ENCODE measurements at places on chromosomes 7 and 10.
A peak's percentile ranks its signal among the peaks of the same experiment; 100 is the strongest.

DNA sequence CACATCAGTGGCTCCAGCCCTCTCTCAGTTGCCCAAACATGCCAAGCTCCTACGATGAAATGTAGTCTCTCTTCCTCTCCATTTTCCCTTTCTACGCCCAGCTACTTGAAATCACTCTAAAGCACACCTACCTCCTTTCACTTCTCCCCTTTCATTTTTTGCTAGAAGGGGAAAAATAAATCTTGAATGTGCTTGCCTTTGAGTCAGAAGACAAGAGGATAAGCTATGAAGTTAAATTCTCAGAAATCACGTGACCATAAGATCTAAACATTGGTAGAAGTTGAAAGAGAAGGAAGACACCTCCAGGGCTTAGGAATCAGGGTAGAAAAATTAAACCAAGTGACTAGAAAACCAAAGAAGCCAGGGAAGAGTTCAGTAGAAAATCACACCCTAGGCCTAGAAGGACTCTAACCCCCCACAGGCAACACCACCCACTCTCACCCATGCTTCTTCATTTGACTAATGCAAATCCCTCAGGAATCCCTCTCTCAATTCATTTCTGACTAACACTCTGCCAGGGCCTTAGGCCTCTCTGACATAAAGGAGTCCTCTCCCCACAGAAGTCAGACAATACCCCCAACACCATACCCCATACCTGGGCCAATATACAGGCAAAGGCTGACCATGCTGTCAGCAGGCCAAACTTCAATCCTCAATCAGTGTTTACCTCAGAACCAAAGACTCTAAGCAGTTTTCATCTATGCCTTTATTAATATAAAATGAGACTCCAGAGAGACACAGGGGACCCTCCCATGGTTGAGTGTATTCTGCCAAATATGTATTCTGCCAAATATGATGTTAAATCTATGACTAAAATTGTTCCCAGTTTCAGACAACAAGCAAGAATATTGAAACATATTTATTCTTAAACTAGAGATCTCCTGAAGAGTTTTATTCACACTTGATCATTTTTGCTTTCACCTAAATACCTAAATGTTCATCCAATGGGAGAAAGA is 84.8 kb downstream of the ELMO1 start:
- DNase-seq = no peak

DNA sequence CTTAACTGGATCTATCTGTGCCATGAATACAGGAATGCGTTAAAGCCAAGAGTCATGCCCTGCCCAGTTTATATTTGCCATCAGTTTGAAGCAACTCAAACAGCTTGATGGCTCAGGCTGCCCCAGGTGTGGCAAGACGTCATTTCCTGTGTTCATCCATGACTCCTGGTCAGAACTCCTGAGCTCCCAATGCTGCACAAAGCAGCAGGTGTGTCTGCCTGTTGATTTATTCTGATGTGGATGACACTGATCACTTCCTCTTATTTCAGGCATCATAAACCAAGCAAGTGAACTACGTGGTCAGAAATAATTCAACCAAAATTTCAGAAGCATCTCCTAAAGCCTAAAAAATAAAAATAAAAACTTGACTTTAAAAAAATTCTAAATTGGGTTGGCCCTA is 68.5 kb downstream of the EZH2 start:
- DNase-seq = no peak

DNA sequence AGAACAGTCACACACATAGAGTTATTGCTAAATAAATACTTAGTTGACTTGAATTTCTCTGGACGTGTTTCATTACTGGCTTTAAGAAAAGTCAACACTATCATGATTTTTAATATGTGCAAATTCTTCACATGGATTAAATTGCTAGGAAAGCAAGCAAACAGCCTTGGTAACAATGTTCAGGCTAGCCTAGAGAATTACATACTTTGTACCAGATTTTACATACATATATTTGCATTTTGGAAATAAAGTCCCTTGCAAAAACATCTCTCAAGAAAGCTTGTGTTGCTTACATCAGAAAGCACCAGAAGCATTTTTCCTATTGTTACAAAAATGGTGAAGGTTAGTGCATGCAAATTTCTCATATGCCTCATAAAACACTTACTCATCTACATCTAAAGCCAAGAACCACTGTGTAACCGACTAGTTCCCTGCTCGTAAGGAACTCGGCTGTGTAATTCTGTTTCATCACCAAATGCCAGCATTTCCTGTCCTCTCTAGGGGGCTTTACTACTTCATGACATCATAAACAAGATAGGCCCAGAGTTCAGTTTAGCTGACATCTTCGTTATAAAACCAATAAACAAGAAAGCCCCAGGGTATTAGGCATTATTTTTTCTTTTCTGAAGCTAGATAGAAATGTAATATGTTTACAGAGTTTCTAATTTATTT is 87.8 kb downstream of the CFAP58 start:
- no peak for DNase-seq

GRCh38 chr10:93259126-93259525 is 185.4 kb downstream of the CYP26A1 start:
- DNase-seq = no peak

DNA sequence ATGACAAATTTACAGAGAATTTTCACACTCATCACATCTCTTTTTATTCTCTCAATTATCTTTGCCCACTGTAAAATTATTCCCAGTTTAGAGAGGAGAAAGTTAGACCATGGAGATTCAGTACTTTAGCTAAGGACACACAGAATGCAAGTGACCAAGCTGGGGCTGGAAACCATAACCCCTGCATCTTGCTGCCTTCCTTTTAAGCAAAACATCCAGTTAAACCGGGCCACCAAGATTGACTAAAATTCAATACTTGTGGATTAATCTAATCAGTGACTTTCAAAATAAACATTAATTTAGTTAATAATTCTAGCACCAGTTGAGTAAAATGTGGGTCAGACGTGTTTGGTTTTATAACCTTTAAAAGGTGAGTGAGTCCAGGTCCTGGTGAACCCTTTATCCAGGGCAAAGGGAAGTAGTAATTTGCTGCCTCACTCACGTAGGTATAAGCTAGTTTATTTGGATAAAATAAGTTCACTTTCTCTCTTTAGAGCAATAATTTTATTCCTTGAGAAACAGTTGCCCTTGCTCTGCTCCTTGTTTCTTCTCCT is 1.9 kb upstream of the CYP2C8 start:
- DNase-seq = no peak

- DNase-seq = no peak
Measured at GRCh38 chr10:23499372-23500132, 60.7 kb downstream of the OTUD1 start.

DNA sequence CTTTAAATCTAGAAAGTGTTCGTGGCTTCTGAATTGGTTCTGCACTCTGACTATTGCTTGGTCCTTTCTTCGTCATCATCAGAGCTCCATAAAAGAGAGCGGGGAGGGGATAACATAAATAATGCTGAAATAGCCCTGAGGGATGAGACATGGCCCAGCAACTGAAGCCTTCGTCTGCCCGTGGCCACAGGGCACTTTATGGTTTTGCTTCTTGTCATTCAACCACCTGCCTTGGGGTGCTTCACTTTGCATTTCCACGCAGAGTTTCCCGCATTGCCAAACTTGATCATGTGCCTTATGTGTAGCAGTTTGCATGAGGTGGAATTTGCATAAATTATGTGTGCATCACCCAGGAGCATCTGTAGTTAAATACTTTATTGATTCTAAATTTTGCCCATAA is 15.9 kb downstream of the GSTO2 start:
- no peak for DNase-seq

- no peak for DNase-seq
Measured at GRCh38 chr10:93165367-93165766, 91.7 kb downstream of the CYP26A1 start.

DNA sequence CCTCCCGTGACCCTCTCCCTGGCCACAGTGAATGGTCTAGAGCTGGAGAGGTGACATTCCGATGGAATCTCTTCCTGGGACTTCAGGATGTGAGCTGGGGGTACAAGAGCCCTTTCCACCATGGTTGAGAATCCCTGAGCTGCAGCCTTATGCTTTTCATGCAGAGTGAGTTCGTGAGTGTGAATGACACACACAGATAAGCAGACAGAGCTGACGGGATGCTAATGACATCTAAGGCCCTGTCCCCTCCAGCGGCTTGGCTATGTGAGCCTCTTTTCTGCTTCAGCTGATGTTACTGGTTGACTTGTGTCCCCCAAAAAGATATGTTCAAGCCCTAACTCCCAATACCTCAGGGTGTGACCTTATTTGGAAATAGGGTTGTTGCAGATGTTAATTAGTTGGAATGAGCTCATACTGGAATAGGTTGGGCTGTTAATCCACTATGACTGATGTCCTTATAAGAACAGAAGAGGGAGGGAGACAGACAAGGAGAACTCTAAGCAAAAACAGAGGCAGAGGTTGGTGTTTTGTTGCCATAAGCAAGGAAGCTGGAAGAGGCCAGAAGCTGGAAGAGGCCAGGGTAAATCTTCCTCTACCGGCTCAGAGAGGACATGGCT is 111.1 kb upstream of the AFAP1L2 start:
- no peak for DNase-seq

DNA sequence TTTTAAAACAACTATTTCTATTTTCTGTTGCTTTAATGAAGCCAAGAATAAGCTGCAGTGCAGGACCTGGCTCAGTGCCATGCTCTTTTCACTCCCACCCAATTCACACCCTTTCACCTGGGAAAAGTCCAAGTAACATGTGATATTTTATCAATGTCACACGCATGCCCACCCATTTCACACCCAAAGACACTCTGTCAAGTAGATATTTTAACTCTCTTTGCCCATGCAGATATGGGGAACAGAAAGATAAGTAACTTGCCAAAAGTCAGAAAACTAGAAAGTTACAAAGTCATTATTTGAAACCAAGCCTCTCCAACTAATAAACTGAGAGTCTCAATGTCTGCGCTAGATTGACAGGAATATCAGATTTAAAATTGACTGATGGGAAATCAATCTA is 706.7 kb upstream of the PHF14 start:
- DNase-seq = peak; percentile 8

DNA sequence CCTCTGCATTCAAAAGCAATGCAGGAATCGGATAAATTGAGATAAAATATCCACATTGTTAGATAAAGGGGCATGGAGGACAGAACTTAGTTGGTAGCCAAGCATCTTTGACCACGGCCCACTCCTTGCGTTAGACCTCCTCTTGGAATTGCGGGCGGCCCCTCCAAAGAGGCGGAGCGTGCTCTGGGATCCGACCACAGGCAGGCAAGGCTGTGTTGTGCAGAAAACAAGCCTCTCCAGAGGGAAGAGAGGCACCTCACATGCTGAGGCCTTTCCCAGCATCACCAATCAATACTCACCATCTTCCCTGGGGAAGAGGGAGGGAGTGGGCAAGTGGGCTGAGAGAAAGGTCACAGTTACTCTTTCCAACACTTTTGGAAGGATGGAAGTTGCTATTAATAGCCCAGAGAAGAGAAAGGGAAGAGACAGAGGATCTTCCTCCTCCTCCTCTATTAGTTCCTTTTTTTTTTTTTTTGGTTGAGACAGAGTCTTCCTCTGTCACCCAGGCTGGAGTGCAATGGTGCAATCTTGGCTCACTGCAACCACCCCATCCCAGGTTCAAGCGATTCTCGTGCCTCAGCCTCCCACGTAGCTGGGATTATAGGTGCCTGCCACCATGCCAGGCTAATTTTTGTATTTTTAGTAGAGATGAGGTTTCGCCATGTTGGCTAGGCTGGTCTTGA is 49.7 kb upstream of the NRF1 start:
- no peak for DNase-seq

DNA sequence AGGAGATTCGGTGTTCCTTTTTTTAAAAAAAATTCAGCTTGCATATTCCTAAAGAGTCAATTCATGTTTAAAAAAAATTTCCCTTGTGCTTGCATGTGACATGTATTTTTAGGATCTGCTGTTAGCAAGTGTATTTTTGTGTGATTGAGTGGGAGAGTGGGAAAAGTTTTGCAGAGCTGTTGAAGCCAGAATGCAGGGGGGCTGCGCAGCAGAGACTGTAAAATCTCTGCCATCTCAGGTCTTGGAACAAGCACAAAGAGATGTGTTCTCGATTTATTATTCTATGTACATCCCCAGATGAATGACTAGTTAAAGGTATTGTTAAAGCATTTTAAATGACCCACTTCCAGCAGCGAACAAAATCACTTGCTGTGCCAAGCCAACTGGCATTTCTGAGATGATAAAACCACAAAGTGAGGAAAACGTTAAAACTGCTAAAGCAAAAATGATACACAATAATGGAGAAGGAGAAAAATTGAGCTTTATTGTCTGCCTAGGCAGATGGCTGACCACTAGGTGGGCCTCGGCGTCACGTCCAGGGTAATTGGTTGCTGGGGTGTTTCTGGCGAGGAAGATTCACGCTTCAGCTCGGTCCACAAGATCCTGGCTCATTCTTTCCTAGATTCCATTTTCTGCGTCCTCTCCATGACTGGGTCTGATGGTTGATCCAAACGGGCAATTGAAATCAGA is 67.0 kb upstream of the ATRNL1 start:
- DNase-seq = no peak

DNA sequence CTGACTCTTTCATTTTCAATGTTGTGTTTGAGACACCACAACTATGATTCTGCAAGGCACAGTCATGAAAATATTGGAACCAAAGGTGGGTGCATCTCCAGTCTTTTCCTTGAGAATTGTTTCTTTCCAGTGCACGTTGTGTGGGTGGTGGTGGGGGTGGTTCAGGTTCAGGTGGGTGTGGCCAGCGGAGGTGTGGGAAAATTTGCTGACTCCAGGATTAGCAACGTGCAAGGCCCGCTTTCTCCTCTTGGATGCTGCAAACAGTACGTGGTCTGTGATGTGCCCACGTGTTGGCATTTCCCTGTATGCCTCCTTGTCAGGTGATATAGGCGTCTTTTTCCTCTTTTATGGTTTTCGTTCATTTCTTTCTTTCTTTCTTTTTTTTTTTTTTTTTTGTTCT is 59.1 kb downstream of the CAMK1D start:
- no peak for DNase-seq

GRCh38 chr10:16765509-16766375 is 51.5 kb downstream of the RSU1 start:
- DNase-seq = no peak

DNA sequence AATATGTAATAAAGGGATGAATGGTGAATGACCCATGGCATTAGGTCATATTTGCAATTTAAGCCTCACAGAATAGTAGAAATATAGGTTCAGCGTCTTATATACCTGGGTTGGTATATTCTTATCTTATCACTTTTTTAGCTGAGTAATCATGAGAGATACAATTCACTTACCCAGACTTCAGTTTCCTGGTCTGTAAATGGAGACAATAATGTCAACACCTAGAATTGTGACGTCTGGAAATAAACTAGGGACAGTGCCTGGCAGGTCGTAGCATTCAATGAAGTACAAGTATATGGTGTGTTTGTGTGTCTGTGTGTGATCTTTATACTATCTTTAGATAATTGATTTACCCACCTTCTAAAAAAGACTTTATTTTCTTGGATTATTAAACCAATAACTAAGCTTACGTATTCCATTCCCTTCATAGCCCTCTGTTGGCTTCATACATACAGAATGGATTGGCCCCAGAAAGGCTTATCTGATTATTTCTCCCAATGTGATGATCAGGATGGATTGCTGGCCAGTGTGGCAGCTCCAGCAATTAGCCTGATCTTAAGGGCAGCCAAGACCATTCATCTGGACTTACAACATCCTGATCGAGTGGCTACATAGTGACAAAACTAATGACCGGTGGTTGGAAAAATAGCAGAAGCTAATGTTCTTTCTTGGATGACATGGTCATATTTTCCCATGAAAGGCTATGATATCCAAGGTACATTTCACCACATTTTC is 121.2 kb upstream of the NPVF start:
- DNase-seq = no peak

All from NCI-H446 (cell line).